ENCODE measurements at places on chromosomes 6 and 20.

DNA sequence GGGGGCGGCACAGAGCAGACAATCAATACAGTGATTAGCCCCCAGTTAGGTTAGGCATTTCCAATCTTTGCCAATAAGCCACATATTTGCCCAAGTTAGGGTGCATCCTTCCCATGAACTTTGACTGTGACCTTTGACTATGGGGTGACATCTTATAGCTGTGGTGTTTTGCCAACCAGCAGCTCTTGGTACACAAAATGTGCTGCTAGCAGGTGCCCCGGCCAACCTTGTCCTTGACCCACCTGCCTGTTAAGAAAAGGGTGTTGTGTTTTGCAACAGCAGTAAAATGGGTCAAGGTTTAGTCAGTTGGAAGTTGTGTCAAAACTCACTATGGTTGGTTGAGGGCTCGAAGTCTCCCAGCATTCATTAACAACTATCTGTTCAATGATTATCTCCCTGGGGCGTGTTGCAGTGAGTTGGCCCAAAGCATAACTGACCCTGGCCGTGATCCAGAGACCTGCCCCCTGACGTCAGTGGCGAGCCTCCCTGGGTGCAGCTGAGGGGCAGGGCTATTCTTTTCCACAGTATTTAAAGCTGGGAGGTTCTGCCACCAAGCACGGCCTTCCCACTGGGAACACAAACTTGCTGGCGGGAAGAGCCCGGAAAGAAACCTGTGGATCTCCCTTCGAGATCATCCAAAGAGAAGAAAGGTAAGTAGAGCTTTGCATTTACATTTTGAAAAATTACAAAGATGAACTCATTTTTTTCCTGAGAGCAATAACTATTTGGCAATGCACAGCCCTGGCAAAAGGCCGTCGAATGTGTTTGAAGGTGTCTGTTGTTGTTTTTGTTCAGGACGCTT lies at the start of gene PCK1:
Gene PCK1 (plus strand): TSS at position 557 of the 802 bp plus-strand sequence. CDS start 302 bp downstream, outside the sequence.
- DNase-seq, result no peak

DNA sequence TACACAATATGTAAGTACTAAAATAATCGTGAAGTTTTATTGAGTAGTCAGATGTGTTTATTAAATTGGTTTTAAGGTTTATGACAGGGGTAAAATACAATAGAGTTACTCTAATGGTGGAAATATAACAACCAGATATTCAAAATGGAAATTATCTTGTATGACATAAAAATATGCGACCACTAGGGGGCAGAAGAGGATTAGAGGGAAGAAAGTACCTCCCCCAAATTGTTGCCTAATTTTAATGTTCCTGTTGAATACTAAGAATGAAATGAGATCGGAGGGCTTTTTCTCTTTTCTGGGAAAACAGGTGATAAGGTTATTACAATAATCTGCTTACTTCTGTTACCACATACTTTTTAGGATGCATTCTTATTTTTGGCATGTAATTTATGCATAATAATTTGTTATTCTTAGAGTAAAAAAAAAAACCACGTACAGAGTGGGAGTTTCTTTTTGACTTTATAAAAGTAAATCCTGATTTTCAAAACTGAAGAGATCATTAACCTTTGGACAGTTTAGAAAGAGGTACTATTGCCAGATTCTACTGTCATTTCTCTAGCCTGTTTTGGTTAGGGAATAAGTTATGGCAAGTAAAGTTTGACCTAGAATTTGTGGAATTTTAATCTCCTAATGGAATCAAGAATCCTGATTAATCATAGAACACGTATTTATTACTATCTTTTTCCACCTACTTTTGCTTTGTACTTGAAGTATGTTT lies 159.2 kb downstream of the CD109 start:
- peak; percentile 67 for DNase-seq

- no peak for DNase-seq
Observed at GRCh38 chr6:24273096-24273870, 84.6 kb downstream of the DCDC2 start.

GRCh38 chr6:78629154-78629721 lies 238.1 kb upstream of the IRAK1BP1 start:
- no peak for DNase-seq

GRCh38 chr20:7850775-7851490 lies 89.3 kb downstream of the HAO1 start:
- DNase-seq, result no peak

DNA sequence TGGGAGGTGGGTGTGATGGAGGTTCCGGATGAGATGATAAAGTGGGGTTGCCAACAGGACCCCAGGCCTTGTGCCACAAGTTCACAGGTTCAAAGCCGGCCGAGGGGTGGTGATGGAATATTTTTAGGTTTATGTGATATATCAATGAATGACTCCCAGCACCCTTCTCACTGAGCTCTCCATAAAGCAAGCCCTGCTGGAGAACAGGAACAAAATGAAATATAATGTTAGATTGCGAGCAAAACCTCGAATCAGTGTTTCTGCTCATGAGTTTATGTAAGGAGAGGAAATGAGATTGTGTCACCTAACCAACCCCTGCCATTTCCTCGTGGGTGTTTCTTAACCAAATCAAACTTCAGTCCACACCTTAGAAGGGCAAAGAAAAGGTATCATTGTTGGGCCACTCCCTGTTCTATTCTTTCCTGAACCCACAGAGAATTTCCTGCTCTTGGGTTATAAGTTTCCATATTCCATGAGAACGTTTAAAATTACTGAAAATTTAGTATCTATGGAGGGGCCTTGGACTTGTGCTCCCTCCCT lies 192.2 kb upstream of the EXOC2 start:
- DNase-seq, result no peak

DNA sequence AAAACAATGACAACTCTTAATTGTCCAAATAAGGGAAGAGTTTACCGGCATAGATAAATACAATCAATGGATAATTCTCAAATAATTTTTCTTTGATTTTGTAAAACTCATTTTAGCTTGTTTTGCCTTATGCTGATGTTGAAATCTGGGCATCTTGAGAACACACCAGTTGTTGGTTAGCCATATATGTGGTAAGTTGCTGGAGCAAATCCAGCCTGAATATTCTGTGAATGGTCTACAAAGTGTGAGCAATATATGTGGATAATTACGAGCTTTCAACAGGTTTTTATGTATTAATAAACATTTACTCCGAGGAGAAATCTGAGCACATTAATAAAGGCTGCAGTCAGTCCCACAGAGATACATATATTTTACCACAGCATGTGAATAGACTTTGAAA lies 423.6 kb downstream of the BCKDHB start:
- DNase-seq, result no peak

DNA sequence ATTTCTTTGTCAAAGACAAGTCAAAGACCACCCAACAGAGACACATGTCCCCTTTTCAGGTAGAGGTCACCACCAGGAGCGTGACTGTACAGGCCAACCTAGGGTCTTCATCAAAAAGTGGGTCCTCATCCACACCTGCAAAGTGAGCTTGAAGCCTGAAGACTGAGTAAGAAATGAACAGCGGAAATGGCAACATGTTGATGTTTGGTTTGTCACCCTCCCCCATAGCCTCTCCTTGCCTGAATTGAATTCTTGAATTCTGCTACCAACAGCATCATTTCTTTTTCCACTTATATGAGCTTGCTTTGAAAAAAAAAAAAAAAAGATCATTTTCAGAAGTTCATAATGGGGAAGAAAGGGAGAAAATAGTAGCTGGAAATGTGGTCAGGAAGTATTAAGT lies 104.4 kb downstream of the NFATC2 start:
- no peak for DNase-seq

DNA sequence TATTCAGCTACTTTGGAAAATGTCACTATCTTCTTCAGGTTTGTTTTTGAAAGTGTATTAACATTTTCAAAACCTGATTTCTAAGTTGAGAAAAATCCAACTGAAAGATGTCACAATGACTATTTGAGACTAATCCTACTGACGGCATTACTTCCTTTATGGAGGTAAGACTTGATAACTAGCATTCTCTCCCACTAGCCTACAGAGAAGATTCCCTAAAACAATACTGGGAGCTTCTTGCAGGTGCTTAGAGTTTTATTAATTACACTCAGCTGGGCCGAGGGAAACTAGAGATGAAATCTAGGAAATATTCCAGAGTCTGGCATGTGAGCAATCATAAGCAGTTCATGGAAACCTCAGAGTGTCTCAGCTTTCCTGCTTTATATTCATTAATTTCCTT lies 114.0 kb downstream of the LCA5 start:
- no peak for DNase-seq

GRCh38 chr6:2021713-2022125 lies 223.7 kb downstream of the GMDS start:
- DNase-seq, result peak; percentile 81

DNA sequence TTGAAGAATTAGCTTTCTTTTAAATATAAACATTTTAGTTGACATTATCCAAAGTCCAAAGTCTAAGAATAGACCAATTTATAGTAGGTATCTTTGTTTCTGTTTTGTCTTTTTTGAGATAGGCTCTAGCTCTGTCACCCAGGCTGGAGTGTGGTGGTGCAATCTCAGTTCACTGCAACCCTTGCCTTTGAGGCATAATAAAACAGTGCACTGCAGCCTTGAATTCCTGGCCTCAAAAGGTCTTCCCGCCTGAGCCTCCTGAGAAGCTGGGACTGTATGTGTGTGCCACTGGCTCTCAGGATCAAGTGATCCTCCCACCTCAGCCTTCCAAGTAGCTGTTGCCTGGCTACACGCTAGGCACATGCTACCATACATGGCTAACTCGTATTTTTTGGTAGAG lies 135.4 kb downstream of the REV3L start:
- DNase-seq, result no peak

GRCh38 chr20:62032609-62033368 lies 32.9 kb downstream of the TAF4 start:
- DNase-seq, result no peak

Data from astrocyte of the spinal cord (primary cell).